ENCODE measurements at places on chromosomes 6 and 20.

DNA sequence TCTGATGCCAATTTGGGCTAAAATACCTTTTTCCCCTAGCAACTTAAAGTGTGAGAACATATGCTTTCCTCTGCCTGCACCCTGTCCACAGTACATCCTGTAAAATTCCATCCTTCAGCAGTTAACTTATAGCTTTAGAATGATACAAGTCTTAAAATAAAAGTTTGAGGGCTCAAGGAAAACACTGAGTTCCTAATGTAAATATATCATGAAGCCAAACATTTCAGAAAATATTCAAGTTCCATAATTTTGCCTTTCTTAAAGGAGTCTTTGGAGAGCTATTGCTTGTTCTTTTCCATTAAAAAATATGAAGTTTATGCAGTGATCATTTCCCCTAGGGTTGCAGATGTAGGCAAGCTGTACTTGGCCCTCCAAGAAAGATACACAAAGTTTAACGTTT, 303.8 kb downstream of the COL12A1 start:
- DNase-seq = no peak

DNA sequence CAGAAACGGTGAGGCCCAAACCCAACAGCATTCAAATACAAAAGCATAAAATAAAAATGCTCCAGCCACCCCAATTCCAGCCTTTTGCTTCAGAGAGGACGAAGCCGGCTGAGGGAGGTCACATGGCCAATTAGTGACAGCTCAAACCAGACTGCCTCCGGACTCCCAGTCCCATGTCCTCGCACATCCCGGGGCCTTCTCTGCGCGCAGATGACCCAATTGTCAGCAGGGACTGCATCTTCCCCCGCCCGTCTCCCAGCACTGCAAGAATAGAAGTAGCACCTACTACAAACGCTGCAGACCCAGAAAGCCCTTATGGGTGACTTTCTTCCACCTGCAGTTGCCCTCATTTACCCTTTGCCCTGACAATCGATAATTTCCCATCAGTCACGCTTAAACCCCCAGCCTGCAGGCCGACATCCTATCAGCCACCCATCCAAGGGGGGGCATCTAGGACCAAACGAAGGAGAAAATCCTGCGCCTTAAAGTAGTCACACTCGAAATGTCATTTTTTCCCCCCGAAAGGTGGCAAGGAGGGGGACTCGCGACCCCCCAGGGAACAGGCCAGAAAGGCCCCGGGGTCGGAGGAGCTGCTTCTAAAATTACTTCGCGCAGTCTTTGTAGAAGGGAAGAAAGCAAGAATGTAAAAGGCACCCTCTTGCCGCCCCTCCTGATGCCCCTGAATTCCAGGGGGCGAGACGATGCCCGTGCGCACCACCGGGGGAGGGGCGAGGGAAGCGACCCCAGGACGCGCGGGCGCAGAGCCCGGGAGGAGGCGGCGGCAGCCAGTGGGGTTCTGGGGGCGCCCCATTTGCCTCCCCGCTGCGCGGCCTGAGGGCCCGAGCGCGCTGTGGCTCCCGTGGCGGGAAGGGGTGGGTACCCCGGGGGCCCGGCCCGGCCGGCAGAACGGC, 792 bp downstream of the SLC23A2 start:
- peak; percentile 2 for DNase-seq

GRCh38 chr6:34131326-34132290, 14.3 kb downstream of the GRM4 start:
- DNase-seq = no peak

DNA sequence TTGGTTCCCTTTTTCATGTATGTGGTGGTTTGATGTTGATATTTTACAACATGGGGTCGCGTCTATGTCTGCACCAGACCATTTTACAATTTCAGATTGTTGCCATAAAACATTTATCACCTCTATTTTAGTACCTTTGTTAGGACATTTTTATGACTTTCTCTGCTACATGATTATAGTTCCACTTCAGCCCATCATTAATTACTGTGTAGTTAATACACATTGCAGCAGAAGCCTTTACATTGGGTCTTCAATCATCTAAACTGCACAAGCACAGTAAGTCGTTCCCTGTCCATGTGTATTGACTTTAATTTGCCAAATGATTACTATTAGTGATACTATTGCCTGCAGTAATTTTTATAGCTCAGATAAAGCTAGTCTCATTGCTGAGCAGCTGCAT, 15.7 kb upstream of the TMEM217 start:
- DNase-seq = no peak

DNA sequence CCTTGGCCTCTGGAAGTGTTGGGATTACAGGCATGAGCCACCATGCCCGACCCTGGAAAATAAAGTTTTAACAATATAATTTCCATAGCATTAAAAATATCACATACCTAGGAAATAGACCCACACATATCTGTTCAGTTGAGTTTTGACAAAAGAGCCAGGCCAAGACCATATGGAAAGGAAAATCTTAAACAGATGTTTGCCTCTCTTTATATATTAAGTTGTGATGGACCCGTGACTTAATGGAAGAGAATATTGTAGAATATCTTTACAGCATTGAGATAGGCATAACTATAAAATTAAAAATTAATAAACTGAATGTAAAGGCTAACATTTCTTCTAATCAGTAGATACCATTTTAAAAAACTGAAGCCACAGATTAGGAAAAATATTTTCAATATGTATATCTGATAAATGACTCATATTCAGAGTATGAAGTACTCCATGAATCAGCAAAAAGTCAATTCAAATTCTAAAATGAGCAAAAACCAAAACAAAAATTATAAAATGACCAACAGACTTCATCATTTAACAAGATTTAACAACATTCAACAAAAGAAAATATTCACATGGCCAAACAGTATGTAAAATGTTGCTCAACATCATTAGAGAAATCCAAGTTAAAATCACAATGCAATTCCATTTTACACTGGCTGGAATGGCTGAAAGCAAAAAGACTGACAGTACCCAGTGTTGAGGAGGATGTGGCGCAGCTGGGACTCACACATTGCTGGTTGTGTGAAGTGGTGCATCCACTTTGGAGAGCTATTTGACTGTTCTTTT, 43.3 kb downstream of the GTF2H5 start:
- DNase-seq = no peak

- DNase-seq = no peak
Observed at GRCh38 chr6:34630040-34630439, 66.5 kb downstream of the ILRUN start.

DNA sequence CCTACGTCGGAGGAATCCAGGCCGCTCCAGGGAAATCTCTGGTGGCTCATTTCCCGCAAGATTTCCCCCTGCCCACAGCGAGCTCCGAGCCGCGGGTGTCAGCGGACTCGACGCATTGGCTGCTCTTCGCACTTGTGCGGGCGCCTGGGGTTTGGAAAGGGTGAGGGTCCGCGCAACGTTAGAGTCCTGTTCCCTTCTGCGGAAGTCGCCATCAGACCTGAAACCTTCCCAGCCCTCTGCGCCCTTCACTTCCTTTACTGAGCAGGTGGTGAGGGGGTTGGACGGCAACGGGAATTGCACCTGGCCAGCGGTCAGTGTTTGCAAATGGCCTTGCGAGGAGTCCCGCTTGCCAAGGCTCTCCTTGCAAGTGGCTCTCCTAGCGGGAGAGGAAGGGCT, 8.4 kb downstream of the PAX1 start:
- no peak for DNase-seq

GRCh38 chr6:113457751-113458150, 399.4 kb upstream of the MARCKS start:
- no peak for DNase-seq

GRCh38 chr6:54071821-54072340, 39.4 kb upstream of the MLIP start:
- no peak for DNase-seq

GRCh38 chr6:41966961-41967311, 25.3 kb upstream of the CCND3 start:
- no peak for DNase-seq

DNA sequence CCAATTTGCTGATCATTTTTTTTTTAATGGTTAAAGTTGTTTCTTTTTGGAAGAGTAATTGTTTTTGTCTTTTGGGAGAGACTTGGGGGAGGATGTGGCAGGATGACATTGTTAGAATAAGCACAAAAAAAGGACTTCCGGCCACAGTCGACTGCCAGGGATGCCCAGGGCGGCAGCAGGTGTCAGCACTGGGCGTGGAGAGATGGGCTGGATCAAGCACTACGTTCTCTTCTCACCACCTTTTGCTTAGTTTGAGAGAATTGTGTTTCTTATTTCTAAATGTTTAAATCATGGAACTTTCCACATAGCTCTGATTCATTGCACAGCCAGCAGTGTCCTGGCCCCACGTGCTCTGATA, 104.6 kb upstream of the FRMD1 start:
- no peak for DNase-seq

DNA sequence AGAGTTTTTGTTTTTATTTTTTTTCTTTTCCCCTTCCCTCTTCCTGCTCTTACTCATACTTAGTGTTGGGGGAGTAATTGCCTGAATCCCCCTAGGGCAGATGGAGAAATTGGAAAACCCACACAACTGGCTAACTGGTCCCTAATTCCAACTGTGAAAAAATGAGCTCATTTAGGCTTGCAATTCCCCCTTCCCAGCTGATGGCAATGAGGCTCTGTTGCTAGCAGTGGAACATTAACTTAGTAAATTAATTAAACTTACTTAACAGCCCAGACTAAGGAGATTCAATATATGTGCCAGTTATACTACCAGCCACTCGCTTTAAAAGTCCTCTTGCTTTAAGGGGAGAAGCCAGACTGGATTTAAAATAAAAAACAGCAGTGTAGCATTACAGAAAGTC, 76.6 kb downstream of the PKHD1 start:
- DNase-seq = no peak
